Renal pelvis (tissue), 12 donors: ENCODE measurements at places on chromosomes 2 and 18. TPM values are rescaled to one million over a fixed set of nuclear protein-coding genes. Genes with fewer than 3 reads are reported as not detected.

Gene SERPINB13
- polyA plus RNA-seq: not detected

Gene RFX8
- 0.95 TPM for polyA plus RNA-seq

Gene UGT1A6
- 3.7 TPM for polyA plus RNA-seq

Gene TCF23
- polyA plus RNA-seq: 0.55 TPM

Gene SRD5A2
- polyA plus RNA-seq: 0.08 TPM

Gene RGPD3
- 0.38 TPM for polyA plus RNA-seq

Gene CYS1
- polyA plus RNA-seq: 111 TPM

Gene MARCO
- polyA plus RNA-seq: not detected

Gene TMEM247
- polyA plus RNA-seq: not detected

Gene MC2R
- polyA plus RNA-seq: not detected

Gene PIAS2
- 27.4 TPM for polyA plus RNA-seq

Gene SFXN5
- polyA plus RNA-seq: 30.1 TPM

Gene ANKRD62
- 0.07 TPM for polyA plus RNA-seq

Gene ZNF396
- polyA plus RNA-seq: 6.2 TPM

Gene CCDC102B
- 6.1 TPM for polyA plus RNA-seq

Gene CXCR1
- not detected for polyA plus RNA-seq

Gene FAM210A
- polyA plus RNA-seq: 19.2 TPM

Gene AOX1
- 2.3 TPM for polyA plus RNA-seq

Gene CMPK2
- 3.0 TPM for polyA plus RNA-seq

Gene LIPG
- polyA plus RNA-seq: 52.1 TPM

Gene CTLA4
- not detected for polyA plus RNA-seq

Gene EMILIN1
- polyA plus RNA-seq: 102 TPM

Gene PID1
- polyA plus RNA-seq: 4.3 TPM

Gene MROH2A
- polyA plus RNA-seq: 0.22 TPM
